GM23338 (cell line): ENCODE measurements at places on chromosomes 5 and 9.

GRCh38 chr5:169097374-169098326, 203.3 kb downstream of the SLIT3 start:
- no peaks in the 10 kb centered on the region for H3K27me3 ChIP-seq
- H3K36me3 ChIP-seq = no peaks in the 10 kb centered on the region
- H3K4me1 ChIP-seq = no peaks in the 10 kb centered on the region
- no peak for DNase-seq

- DNase-seq = no peak
- no peaks in the 10 kb centered on the region for H3K36me3 ChIP-seq
- H3K4me3 ChIP-seq = no peak overlapping the region
- no peak overlapping the region for H3K27ac ChIP-seq
- no peaks in the 10 kb centered on the region for H3K4me1 ChIP-seq
Observed at GRCh38 chr9:84621811-84622210, 47.7 kb upstream of the NTRK2 start.

GRCh38 chr5:115977988-115978387, 15.7 kb downstream of the LVRN start:
- DNase-seq = no peak
- no peaks in the 10 kb centered on the region for H3K36me3 ChIP-seq
- no peak overlapping the region for H3K27ac ChIP-seq
- no peaks in the 10 kb centered on the region for H3K27me3 ChIP-seq
- no peaks in the 10 kb centered on the region for H3K4me1 ChIP-seq

GRCh38 chr5:1780614-1780930, 19.1 kb downstream of the MRPL36 start:
- H3K4me1 ChIP-seq = no peaks in the 10 kb centered on the region
- no peak for DNase-seq
- no peak overlapping the region for H3K27ac ChIP-seq
- no peaks in the 10 kb centered on the region for H3K36me3 ChIP-seq

GRCh38 chr5:36436306-36436705, 134.6 kb upstream of the RANBP3L start:
- no peak overlapping the region for H3K27ac ChIP-seq
- H3K27me3 ChIP-seq = no peaks in the 10 kb centered on the region
- H3K4me1 ChIP-seq = no peaks in the 10 kb centered on the region
- DNase-seq = no peak

DNA sequence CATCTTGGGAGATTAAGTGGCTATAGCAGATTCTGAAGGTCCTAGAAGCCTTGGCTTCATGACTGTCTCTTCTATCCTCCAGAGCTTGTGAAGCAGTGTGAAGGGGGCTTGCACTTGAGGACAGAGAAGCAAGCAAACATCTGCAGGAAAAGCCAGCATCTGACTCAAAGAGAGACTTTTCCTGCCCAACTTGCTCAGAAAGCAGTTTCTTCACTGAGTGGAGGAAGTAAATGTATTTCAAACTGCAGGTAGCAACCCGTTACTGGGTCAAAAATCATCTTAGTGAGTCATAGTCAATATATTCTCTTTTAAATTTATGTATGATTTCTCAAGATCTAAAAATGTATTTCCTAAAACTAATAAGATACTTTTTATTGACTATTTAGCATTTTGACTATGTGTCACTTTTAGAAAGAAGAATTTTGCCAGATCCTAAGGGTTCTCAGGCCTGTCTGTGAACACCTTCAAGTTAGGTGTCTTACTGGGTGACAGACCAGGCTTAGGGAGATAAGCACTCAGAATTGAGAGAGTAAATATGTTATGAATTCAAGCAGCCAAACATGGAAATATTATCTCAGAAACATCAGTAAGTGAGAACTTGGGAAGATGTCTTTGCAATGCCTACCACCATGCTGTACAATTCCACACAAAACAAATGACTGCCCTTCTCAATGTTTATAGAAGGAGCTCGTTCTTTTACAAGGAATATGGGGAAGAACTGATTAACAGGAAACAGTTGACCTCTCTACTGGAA, 72.6 kb upstream of the DMAC1 start:
- H3K27me3 ChIP-seq = no peaks in the 10 kb centered on the region
- no peaks in the 10 kb centered on the region for H3K4me1 ChIP-seq
- H3K36me3 ChIP-seq = no peaks in the 10 kb centered on the region; the same call in 1 of the 2 replicates
- DNase-seq = no peak

DNA sequence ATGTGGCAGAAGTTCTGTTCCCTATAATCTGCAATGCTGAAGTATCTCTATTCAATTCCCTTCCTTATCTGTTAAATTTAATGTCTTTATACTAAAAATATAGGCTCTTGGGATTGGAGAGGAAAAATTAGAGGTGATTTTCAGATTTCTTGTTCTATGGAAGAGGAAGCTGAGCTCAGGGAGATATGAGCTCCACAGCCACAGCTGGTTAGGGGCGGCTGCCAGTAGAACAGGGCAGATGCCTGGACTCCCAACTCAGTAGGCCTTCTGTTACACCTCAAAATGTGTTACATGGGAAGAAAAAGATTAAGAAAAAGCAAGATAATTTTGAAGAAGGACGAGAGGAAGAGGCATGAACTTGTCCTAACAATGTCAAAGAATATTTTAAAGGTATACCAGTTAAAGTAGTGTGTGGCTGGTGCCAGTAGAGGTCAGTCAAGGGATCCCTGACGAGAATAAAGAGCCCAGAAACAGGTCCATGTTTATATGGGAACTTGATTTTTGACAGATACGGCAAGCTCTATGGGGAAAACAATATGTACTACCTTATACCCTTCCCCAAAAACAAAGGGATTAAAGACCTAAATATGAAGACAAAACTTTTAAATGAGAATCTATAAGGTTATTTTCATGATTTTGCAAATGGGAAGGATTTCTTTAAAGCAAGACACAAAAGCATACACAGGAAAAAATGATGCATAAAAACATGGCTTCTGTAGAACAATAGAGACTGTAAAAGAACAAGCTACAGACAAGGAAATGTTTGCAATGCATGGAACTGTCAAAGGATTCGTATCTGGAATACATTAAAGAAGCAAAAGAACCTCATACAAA, 28.7 kb downstream of the DNAJC21 start:
- peaks cover 17% of the 10 kb centered on the region for H3K36me3 ChIP-seq
- no peak overlapping the region for H3K27ac ChIP-seq
- no peak overlapping the region for H3K4me3 ChIP-seq
- DNase-seq = peak; percentile 62
- H3K27me3 ChIP-seq = no peaks in the 10 kb centered on the region
- no peaks in the 10 kb centered on the region for H3K4me1 ChIP-seq

- DNase-seq = peak; percentile 67
- no peak overlapping the region for H3K4me3 ChIP-seq
- H3K27ac ChIP-seq = no peak overlapping the region
- H3K4me1 ChIP-seq = no peaks in the 10 kb centered on the region
- no peaks in the 10 kb centered on the region for H3K36me3 ChIP-seq
Observed at GRCh38 chr9:69785757-69786156, 25.9 kb upstream of the PTAR1 start.
